ENCODE measurements at places on chromosomes 5 and 9. TPM values are rescaled to one million over a fixed set of nuclear protein-coding genes. Genes with fewer than 3 reads are reported as not detected.

- DNase-seq: no peak
Observed at GRCh38 chr9:133333011-133333410, 3.0 kb downstream of the SURF6 start.

DNA sequence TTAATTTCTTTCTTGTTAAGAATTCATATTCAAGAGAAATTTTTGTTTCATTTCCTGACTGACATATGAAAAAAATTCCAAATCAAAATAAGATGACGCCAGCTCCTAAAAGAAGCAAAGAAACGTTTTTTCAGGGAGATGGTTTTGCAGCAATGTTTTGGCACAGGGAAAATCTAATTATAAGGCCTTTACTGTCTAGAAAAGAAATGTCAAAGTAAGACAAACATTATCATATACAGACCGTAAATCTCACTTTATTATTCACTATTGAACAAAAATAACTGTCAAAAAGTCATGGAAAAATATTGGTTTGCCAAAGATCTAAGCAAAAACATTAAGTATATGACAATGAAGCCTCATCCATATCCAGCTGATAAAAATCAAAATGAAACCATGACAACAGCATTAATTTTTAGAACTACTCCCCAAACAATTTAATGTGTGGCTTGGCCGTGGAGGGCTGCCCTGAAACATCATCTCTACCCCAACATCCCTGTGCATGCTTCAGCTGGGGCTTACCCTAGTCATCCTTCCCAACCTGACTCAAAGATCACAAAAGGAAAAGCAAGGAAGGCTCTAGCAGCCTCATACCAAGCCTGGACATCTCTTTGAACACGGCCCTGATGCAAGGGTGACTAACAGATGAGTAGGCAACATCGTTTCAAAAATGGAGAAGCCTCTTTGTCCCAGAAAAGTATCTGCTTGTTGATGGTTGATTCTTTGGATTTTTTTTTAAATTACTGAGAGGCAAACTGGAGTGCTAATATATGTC, 95.6 kb downstream of the ARSB start:
- DNase-seq: no peak

DNA sequence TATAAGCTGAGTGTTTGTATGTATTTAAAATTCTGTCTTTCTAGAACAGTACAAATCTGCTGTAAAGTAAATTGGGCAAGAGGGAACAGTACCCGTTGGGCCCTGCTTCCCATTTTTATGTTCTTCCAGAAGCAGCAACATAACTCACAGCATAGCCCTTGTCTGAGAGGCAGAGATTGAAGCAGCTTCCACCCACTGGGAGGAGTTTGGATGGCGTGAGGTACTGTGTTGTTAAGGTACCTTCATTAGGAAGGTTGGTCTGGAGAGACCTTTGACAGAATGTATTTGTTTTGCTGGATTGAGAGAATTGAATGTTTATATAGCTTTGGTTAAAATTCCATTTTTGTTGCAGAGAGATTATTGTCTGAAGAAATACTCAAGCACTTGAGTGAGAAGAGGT, 24.8 kb downstream of the RAI14 start:
- DNase-seq: no peak

DNA sequence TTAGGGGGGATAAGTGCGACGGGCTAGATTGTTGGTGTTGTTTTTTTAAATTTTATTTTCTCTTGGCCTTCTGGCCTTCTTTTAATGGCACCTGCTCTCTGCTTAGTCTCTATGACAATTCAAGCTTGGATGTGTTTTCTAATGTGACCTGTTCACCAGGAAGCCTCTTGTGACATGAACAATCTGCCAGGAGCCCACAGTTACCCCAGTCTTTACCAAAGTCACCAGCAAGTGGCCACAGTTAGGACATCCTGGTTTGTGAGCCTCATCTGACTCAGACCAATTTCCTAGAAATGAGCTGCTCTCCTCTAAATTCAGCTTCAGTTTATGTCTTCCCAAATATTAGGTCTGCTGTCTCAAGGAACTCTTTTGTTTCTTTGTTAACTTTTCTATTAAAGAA, 135.8 kb downstream of the TLE4 start:
- no peak for DNase-seq

DNA sequence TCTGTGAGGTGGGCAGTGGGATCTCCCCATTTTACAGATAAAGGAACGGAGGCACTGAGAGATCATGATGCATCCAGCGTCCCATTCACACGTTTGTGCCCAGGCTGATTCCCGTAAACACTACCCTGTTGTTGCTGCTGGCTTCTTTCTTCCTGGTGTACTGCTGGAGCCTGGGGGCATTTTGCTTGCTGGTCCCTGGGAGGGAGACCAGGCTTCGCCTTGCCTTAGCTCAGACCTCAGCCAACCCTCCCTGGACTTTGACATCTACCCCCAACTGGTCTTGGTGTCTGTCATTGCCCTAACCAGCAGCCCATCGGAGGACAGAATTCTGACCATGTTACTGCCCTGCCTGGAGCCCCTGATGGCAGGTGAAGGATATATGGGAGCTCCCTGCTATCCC, 82.4 kb downstream of the ZNF618 start:
- no peak for DNase-seq

DNA sequence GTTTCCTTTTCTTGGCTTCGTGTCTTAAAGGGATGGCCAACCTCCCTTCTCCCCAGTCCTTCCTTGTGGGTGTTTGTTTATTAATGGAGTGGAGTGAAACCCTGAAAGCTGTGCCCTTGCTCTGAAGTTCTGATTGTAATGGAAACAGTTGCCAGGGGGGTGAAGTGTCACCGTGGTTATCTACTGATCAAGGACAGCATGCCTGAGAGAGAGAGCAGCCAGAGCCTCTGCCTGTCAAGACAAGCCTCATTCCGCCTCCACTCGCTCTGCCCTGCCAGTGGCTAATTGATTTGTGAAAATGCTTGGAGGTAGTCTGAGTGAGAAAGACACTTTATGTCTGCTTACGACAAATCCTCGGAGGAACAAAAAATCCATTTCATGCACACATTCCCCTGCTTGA, 143.7 kb upstream of the SLC30A5 start:
- no peak for DNase-seq

DNA sequence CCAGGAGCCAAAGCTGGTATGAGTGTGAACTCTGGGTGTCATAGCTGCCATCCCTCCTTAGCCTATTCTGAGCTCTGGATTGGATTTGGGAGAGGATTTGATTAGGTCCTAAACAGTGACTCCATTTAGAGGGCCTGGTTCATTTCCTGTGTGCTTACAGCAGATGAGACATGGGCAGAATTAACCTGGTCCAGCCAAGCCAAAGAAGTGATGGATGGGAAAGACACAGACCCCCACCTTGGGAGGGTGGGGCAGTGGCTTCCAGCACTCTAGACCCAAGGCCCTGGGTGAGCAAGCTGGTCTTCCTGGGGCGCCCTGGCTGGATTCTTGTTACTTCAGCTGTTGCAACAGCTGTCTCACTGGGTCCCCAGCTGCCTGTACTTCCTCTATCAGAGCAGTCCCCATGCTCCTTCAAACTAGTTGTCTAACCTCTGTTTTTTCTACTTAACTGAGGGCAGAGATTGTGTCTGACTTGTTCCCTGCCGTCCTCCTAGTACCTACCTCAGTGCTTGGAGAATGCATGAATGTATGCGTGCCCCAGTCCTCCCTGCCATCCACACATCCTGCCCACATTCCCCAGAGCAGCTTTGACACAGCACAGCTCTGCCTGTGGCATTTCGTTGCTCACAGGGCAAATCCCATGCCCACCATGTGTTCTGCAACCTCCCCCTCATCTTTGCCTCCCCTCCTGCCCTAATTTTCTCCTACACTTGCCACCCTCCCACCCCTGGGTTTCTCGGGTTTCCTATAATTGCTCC, 115.9 kb downstream of the RGS3 start:
- peak; percentile 83 for DNase-seq

DNA sequence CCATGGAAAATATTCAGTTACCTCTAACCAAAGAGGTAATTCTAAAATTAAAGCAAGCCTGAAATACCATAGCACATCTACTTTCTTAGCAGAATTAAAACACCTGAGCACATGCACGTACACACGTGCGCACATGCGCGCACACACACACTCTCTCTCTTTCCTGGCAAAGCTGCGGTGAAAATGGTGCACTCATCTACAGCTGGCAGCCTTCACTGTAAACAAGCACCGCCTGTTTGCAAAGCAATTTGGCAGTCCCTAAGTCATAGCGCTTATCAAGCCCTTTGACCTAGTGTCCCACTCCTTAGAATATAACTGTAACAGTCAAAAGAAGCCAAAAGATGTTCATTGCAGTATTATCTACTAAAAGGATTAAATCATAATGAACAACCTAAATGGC, 278.7 kb downstream of the DENND1A start:
- DNase-seq: no peak

DNA sequence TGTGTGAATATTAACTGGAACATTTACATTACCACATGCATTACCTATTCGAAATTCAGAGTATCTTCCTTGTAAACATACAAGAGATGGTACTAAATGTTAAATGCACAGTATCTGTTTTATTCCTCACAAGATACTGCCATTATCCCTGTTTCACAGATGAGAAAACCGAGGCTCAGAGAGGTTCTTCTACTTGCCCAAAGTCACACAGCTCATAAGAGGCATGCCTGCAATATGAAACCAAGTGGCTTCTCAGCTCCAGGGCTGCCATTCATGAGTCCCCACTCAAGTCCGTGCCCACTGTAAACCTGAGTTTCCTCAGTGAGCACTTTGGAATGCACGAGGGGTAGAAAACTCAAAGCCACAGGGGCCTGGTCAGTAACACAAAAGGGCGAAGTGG, 55.0 kb upstream of the FABP6 start:
- DNase-seq: no peak

DNA sequence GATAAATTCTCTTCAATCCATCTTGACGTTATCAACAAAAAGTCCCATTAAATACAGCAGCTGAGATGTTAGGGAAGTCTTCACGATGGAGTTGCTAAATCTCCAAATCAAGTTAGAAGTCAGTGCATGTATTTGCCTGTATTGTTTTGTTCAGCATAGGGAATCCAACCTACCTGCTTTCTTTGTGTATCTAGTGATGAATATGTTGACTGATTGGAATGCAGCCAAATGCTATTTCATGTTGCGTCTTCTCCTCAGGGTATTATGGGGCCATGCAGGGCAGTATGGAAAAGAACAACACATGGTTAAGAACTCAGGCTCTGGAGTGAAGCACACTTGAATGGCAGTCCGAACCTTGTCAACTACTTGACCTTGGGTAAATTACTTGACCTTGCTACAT, 529.5 kb upstream of the ZNF462 start:
- no peak for DNase-seq

DNA sequence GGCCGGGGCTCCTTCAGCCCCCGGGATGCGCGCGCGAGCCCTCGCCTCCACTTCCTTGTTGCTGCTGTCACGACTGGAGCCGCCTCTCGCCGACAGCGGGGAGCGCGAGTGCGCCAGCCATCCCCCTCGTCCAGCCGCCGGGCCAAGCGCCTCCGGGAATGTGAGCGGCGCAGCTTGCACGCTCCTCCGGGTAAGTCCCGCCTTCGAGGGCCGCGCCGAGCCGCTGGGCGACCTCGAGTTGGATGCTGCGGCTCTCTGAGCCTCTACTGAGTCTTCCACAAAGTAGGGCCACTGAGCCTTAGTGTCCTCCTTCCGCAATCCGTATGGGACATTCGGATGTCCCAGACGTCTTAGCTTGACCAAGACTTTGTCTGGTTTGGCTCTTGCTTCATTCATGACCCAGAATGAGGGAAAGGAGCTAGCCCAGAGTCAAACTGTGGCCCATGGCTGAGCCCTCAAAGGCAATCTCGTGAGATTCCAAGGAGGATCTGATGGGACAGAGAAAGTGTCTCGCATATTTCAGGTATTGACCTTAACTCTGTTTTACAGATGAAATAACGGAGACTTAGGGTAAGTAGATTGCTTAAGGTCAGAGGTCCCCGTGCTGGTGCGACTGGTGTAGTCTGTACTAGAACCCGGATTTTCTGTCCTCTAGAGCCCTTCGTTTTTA, 586 bp downstream of the HMGXB3 start:
- DNase-seq: peak; percentile 71

- DNase-seq: no peak
Observed at GRCh38 chr5:149298842-149299404, 27.3 kb downstream of the AFAP1L1 start.

- DNase-seq: no peak
Observed at GRCh38 chr5:138273834-138274188, 610 bp downstream of the GFRA3 start.

TMEM141 gene
- 47.2 TPM for polyA plus RNA-seq

ELAVL2 gene
- not detected for polyA plus RNA-seq

All from CD14-positive monocyte (primary cell).